ENCODE measurements at places on chromosomes 2 and 18. TPM values are rescaled to one million over a fixed set of nuclear protein-coding genes. Genes with fewer than 3 reads are reported as not detected.

The TNFRSF11A gene
- 1.8 TPM for total RNA-seq

The NAT8 gene
- not detected for total RNA-seq

The IL36RN gene
- total RNA-seq: not detected

The CD302 gene
- 6.7 TPM for total RNA-seq

GRCh38 chr2:163527381-163527780, 208.4 kb downstream of the FIGN start:
- H3K27ac ChIP-seq: no peak overlapping the region
- H3K4me1 ChIP-seq: no peaks in the 10 kb centered on the region
- H3K36me3 ChIP-seq: no peaks in the 10 kb centered on the region
- H3K4me3 ChIP-seq: no peak overlapping the region
- DNase-seq: no peak

DNA sequence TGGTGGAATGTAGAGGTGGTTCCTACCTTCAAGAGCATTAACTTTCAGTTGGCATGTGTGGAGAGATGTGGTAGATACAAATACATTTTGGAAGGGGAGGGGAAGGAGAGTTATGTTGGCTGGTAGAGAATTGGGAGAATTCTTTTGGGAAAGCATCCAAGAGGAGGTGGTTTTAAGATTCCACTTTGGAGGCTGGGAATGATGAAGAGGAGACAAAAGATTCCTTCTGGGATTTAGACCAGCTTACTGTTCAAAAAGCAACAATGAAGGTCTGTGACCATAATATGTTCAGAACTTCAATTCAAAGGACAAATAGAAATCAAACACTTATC, 120.8 kb upstream of the FOSL2 start:
- DNase-seq: no peak
- H3K4me3 ChIP-seq: no peak overlapping the region
- H3K27ac ChIP-seq: no peak overlapping the region
- no peaks in the 10 kb centered on the region for H3K36me3 ChIP-seq
- peaks cover 36% of the 10 kb centered on the region for H3K4me1 ChIP-seq
- no peaks in the 10 kb centered on the region for H3K27me3 ChIP-seq

GRCh38 chr2:38068234-38068633, 7.7 kb downstream of the CYP1B1 start:
- no peaks in the 10 kb centered on the region for H3K4me1 ChIP-seq
- H3K4me3 ChIP-seq: no peak overlapping the region
- no peaks in the 10 kb centered on the region for H3K36me3 ChIP-seq
- H3K27ac ChIP-seq: no peak overlapping the region

GRCh38 chr18:5424903-5425664, 118.7 kb downstream of the EPB41L3 start:
- no peak overlapping the region for H3K27ac ChIP-seq
- no peaks in the 10 kb centered on the region for H3K4me1 ChIP-seq

DNA sequence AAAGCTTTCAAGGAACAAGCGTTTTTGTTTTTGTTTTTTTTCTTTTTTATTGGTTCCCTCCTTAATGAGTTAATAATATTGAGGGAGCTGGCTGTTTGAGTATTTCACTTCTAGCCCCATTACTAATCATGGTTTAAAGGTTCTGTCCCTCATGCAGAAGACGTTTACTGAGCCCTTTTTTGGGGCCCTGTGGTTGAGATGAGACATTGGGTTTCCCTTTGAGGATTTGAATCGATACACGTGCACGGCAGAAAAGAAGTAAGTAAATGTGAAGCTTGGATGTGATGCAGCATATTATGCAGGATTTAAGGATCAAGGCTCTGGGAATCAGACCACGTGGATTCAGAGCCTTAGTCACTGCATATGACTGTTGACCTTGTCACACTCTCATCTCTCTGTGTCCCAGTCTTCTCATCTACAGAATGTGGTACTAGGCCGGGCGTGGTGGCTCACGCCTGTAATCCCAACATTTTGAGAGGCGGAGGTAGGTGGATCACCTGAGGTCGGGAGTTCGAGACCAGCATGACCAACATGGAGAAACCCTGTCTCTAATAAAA, 1.0 kb upstream of the CHST10 start:
- no peaks in the 10 kb centered on the region for H3K27me3 ChIP-seq
- DNase-seq: no peak
- H3K36me3 ChIP-seq: no peaks in the 10 kb centered on the region
- H3K4me3 ChIP-seq: no peak overlapping the region
- peaks cover 11% of the 10 kb centered on the region for H3K4me1 ChIP-seq

- no peaks in the 10 kb centered on the region for H3K4me1 ChIP-seq
- no peaks in the 10 kb centered on the region for H3K27me3 ChIP-seq
- H3K4me3 ChIP-seq: no peak overlapping the region
- no peak for DNase-seq
These were observed 113.3 kb downstream of the MYO1B start for GRCh38 chr2:191358325-191359025.

- no peaks in the 10 kb centered on the region for H3K36me3 ChIP-seq
- no peak overlapping the region for H3K27ac ChIP-seq
- no peak overlapping the region for H3K4me3 ChIP-seq
These were observed 377.7 kb upstream of the MYT1L start for GRCh38 chr2:2708575-2709430.

The SLC30A3 gene
- not detected for total RNA-seq

GRCh38 chr2:28656937-28657615, 94.6 kb upstream of the PPP1CB start:
- H3K4me1 ChIP-seq: peaks cover 34% of the 10 kb centered on the region
- no peak for DNase-seq
- no peaks in the 10 kb centered on the region for H3K27me3 ChIP-seq
- no peak overlapping the region for H3K27ac ChIP-seq

All from gastrocnemius medialis (tissue), 4 donors.